ENCODE measurements at places on chromosomes 16 and 17.

DNA sequence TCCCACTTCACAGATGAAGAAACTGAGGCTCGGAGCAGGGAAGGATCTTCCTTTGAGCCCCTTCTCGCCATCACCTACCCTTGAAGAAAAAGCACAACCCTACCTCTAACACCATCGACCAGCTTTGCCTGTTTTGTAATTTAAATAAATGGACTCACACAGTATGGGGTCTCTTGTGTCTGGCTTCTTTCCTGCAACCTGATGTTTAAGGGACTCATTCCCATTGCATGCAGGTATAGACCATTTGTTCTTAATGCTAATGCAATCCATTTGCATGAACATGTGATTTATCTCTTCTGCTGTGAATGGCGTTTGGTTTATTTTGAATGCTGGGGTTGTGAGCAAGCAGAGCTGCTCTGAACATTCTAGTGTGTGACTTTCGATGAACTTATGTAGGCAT, 150.8 kb upstream of the FOXF1 start:
- DNase-seq: no peak

DNA sequence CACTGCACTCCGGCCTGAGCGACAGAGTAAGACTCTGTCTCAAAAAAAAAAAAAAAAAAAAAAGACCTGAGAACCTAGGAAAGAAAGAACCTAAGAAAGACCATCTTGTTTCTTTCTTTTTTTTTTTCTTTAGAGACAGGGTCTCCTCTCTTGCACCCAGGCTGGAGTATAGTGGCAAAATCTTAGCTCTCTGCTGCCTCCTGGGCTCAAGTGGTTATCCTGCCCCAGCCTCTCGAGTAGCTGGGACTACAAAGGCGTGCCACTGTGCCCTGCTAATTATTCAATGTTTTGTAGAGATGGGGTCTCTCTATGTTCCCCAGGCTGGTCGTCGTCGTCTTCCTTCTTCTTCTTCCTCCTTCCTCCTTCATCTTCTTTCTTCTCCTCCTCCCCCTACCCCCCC, 7.8 kb upstream of the BIRC5 start:
- no peak for DNase-seq

GRCh38 chr17:29930409-29931010, 482 bp upstream of the SSH2 start:
- no peak for DNase-seq

GRCh38 chr16:78931678-78932077, 668.9 kb downstream of the MAF start:
- no peak for DNase-seq

- peak; percentile 100 for DNase-seq
These were observed at the start of gene COQ7 for GRCh38 chr16:19067349-19068236. Gene COQ7, plus strand, starts transcription at chr16:19067614. Its CDS starts 51 bp downstream, at chr16:19067665.

GRCh38 chr17:3534881-3535252, 22.7 kb downstream of the TRPV3 start:
- no peak for DNase-seq

GRCh38 chr16:76518781-76519180, 241.6 kb downstream of the CNTNAP4 start:
- DNase-seq: no peak

DNA sequence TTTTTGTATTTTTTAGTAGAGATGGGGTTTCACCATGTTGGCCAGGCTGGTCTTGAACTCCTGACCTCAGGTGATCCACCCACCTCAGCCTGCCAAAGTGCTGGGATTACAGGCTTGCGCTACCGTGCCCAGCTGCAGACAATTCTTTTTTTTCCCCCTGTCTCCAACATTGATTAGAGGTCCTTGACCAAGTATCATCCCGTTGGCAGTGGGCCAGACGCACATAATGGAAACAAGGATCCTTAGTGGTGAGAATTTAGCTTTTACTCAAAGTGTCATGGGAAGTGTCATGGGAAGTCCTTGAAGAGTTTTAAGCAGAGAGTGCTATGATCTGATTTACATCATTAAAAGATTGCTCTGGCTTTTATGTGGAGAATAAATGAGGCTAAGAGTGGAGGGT, 2.1 kb upstream of the FBXO47 start:
- DNase-seq: no peak

DNA sequence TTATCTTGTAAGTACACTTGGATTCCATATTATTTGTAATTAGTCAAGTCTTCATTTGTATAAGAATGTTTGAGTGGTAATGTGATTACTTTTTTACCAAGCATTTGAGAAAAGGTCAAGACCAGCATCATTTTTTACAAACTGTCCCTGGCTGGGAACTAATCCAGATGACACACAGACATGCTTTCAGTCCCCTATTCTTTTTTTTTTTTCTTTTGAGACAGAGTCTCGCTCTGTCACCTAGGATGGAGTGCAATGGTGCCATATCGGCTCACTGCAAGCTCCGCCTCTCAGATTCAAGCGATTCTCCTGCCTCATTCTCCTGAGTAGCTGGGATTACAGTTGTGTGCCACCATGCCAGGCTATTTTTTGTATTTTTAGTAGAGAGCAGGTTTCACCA, 4.5 kb downstream of the DERL2 start:
- DNase-seq: no peak

DNA sequence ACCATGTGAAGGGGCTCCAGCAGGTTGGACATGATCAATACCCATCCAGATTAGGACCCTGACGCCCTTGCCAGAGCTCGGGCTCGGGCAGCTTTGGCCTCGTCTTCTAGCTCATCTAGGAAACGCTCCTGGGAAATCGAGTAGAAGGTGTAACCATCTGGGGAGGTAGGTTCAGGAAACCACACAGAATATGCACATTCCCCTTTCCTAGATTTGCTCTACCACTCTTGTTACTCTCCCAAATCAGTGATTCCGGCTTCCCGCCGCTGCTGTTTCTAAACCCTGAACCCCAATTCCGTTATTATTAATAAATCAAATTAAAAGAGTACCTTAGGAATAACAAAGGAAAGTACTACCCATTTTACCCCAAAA, 507 bp downstream of the COA3 start:
- DNase-seq: no peak

- DNase-seq: no peak
These were observed 2.7 kb upstream of the TRAF7 start for GRCh38 chr16:2152695-2153506.

DNA sequence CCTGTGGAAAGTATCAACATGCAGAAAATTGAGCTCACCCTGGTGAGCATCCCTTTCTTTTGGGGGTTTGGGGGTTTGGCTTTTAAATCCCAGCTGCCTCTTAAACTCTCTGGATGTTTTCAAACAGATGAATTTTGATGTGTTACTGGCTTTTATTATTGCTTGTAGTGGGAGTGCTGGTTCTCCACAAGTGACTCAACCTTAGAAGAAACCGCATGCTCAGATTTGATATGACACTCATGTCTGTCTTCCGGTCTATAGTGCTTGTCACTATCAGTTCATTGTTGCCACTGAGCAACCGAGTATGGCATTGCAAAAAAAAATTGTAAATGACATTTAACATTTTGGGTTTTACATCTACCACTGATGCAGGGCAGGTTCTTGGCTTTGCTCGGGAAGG, 104.5 kb downstream of the HS3ST4 start:
- no peak for DNase-seq

- no peak for DNase-seq
These were observed 160.6 kb downstream of the PRKCB start for GRCh38 chr16:23996258-23996955.

- DNase-seq: no peak
These were observed 139.5 kb downstream of the CMIP start for GRCh38 chr16:81583893-81584631.

DNA sequence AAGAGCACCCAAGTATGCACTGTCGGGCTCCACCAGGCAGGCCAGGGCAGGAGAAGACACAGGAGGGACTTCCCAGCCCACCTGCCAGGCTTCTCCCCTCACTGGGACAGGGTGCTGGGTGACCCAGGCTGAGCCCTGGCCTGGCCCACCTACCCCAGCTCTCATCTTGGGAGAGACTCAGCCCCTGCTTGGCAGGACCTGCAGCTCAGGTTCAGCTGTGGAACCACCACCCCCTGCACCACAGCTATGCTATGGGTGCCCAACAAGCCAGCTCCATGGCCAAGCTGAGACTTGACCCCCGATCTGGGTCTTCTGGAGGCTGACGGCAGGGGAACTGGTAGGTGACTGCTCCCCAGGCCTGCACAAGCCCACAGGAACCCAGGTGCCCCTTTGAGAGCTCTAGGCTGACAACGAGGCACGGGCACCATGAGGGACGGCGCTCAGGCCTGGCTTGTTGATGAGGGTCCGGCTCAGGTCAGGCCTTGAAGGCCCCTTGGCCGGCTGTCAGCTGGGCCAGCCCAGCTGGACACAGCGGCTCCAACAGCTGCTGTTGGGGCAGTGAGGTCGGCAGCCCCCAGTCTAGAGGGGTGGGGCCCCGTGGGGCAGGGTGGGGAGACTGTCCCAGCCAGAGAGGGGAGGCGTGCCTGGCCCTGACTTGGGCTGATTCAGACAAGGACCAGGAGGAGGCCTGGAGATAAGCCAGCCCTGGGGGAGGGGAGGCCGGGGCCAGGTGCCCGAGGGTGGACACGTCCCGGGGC, 4.6 kb downstream of the RPUSD1 start:
- no peak for DNase-seq

- DNase-seq: no peak
These were observed 593 bp downstream of the CDIPT start for GRCh38 chr16:29862383-29862883.

Measured in AG09319 (cell line).